Activated naive CD8-positive, alpha-beta T cell treated with anti-CD3 and anti-CD28 coated beads, Interleukin-2, amount 10 ng/mL, durations not matched to agents 7 days and 5 days (primary cell): ENCODE measurements at places on chromosomes 11 and 22. TPM values are rescaled to one million over a fixed set of nuclear protein-coding genes. Genes with fewer than 3 reads are reported as not detected.
A peak's percentile ranks its signal among the peaks of the same experiment; 100 is the strongest.

The MS4A3 gene
- total RNA-seq: not detected

The C11orf16 gene
- total RNA-seq: not detected

GRCh38 chr11:67043572-67044349 is 12.9 kb upstream of the RHOD start:
- no peak for DNase-seq
- H3K4me1 ChIP-seq: no peaks in the 10 kb centered on the region
- no peaks in the 10 kb centered on the region for H3K36me3 ChIP-seq

The BRD1 gene
- total RNA-seq: 56.7 TPM

DNA sequence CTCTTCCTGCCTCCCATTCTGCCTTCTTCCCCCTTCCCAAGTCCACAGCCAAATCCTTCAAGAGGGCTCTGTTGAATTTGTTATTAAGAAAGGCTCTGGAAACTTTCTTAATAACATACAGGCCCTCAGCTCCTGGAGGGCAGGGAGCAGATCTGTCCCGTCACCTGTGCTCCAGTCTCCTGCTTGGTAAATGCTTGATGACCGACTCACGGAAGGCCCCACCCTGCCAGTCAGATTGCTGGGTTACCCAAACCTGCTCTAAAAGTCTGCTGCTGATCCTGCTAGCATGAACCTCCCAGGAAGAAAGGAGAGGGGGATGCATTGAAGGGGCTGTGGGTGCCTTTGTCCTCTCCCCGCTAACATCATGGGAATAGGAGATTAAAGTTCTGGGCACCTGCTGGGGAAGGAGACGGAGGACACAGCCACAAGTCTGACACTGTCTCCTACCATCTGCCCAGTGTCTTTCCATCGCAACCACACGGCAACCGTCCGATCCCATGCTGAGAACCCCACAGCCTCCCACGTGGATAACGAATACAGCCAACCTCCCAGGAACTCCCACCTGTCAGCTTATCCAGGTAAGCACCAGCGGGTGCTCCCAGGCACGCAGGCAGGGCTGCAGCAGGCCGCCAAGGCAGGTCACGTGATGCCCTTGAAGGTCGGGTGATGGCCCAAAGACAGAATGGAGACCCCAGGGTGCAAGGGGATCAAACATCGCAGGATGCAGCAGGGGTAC is 22.5 kb downstream of the CD5 start:
- H3K27ac ChIP-seq: no peak overlapping the region
- no peak overlapping the region for H3K4me3 ChIP-seq
- peaks cover 53% of the 10 kb centered on the region for H3K36me3 ChIP-seq
- no peak for DNase-seq

The ELF5 gene
- total RNA-seq: not detected

The TUB gene
- 0.14 TPM for total RNA-seq

DNA sequence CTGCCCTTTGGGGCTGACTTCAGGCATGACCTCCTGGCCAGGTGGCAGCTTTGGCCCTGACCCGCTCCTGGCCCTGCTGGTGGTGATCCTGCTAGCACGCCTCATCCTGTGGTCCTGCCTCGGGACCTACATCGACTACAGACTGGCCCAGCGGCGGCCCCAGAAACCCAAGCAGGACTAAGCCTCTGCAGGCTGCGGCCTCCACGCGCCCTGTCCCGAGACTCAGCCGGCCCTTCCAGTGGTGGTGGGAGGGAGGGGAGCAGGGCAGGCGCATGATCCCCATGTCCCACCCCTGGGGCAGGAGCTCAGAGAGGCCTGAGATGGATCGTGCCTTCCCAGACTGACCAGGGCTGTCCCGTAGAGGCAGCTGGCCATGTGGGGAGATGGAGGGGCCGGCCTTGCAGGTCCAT is 2.1 kb downstream of the SMIM38 start:
- no peaks in the 10 kb centered on the region for H3K4me1 ChIP-seq
- H3K4me3 ChIP-seq: no peak overlapping the region
- H3K27ac ChIP-seq: no peak overlapping the region
- no peak for DNase-seq

The OR10D3 gene
- total RNA-seq: not detected

- H3K4me1 ChIP-seq: peaks cover 27% of the 10 kb centered on the region
- peaks cover 2% of the 10 kb centered on the region for H3K36me3 ChIP-seq
- H3K4me3 ChIP-seq: no peak overlapping the region
- no peaks in the 10 kb centered on the region for H3K27me3 ChIP-seq
These were observed 123.6 kb downstream of the TRIM44 start for GRCh38 chr11:35786188-35786587.

The CRYBA4 gene
- not detected for total RNA-seq

DNA sequence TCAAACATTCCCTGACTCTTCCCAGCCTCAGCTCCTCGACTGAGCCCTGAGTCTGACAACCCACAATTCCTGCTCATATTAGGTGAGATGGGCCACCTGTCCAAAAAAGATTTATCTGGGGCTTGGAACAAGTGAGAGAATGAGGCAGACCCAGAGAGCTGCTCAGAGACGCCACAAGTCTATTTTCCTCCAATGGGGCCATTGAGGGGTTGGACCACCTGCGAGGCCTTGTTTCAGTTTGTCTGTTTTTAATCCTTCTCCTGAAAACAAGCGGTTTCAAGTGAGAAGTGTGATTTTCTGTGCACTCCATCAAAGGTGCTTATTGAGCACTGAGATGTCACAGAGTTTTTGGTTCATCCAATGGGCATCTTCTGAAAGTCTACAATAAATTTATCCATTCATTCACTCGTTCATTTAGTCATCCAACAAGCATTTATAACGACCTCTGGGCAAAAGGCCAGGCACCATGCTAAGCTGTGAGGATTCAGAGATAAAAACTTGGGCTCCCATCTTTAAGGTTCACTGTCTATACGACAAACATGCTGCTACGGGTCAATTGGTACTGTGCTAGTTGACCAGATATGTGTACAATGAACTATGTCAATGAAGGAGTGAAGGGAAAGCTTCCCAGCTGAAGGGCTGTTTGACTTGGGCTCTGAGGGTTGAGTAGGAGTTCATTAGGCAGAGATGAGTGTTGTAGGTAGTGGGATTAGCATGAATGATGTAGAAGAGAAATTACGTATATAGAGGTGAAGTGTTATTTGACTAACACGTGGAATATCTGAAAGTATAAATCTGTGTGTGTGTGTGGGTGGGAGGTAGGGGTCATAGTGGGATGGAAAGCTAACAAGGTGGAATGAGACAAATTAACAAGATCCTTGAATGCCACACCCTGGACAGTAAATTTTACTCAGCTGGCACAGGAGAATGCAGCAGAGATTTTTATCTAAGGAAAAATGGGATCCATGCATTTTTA is 168.9 kb downstream of the MIAT start:
- no peaks in the 10 kb centered on the region for H3K36me3 ChIP-seq
- H3K27me3 ChIP-seq: no peaks in the 10 kb centered on the region
- H3K4me1 ChIP-seq: no peaks in the 10 kb centered on the region
- H3K27ac ChIP-seq: no peak overlapping the region
- DNase-seq: no peak

DNA sequence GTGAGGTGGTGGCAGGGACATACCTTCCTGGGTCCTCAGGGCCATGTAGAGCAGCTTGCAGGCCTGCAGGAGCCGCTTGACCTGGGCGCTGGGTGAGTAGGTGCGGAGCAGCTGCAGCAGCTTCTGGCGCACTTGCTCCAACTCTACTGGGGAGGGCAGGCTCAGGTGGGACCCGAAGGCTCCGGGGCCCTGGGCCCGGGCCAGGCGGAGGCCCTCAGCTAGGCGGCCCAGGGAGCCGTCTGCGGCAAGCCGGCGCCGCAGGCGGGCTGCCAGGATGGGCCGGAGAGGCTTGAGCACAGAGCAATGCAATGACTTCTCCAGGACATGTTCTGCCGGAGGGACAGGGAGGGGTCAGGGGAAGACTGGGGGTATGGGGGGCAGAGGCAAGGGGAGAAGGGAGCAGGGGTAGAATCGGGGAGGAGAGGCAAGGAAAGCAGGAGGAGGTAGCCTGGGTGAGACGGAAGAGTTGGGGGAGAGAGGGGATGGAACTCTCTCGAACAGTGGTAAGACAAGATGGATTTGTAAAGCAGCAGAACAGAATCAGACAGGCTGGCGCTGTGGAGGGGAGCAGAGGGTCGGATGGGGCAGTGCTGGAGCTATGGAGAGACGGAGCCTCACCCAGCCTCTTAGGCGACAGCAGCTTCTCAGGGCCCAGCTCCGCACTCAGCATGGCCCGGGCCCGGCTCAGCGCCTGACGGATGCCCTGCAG is 2.2 kb downstream of the RIN1 start:
- peaks cover 26% of the 10 kb centered on the region for H3K4me1 ChIP-seq
- H3K36me3 ChIP-seq: peaks cover 2% of the 10 kb centered on the region
- H3K27me3 ChIP-seq: no peaks in the 10 kb centered on the region
- H3K27ac ChIP-seq: peak overlapping the region; percentile 33
- DNase-seq: no peak

DNA sequence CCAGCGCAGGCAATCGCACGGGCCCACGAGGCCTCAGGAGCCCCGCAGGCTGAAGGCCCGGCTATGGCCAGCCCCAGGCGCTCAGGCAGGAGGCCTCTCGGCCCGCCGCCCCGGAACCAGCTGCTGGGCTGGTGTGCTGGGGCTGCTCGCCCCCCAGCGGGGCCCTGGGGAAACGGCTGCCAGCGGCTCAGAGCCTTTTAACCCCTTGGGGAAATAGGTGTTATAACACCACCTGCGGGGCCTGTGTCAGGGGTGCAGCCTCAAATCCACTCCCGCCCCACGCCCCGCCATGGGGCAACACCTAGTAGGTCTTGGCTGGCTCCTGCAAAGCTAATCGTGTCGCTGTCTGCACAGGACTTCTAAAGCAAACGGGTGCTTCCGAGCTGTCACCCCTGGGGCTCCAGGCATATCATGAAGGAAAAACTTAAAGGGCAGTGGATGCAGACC is 237.4 kb downstream of the TTC28 start:
- peak; percentile 86 for DNase-seq
- H3K27ac ChIP-seq: peak overlapping the region; percentile 81
- peak overlapping the region; percentile 88 for H3K4me3 ChIP-seq
- H3K4me1 ChIP-seq: peaks cover 15% of the 10 kb centered on the region
- H3K36me3 ChIP-seq: no peaks in the 10 kb centered on the region
- peaks cover 17% of the 10 kb centered on the region for H3K27me3 ChIP-seq

- DNase-seq: no peak
- H3K27ac ChIP-seq: no peak overlapping the region
- peaks cover 3% of the 10 kb centered on the region for H3K27me3 ChIP-seq
- H3K4me3 ChIP-seq: no peak overlapping the region
These were observed 39.3 kb upstream of the LINC01488 start for GRCh38 chr11:69442012-69442806.

The SPDYC gene
- total RNA-seq: not detected

DNA sequence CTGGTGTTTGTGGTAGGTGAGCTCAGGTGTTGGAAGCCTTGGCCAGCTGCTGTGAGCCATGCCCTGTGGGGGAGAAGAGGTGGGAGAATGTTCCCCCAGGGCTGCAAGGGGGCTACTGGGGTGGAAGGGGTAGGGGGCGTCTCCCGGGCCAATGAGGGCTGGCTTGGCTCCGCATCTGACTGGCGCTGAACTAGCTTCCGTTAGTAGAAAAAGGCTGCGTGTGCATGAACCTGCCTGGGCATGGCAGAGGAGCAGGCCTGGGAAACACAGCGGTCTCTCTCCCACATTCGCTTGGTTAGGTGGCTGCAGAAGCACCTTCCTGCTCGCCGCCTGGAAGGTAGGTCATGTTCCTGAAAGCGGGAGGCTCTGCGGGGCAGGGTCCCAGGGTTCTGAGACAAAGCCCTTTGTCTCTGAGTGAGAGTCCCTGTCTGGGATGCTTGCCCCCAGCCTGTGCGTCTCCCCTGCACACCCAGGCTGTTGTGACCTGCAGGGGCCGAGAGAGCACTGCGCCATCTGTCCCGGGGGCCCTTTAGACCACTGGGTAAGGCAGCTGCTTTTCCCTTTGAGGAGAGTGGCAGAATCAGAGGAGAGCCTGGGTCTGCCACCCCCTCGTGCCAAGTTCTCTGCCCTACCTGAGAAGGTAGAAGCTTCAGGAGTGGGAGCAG is 178.8 kb downstream of the ST3GAL4 start:
- no peak for DNase-seq
- H3K4me3 ChIP-seq: no peak overlapping the region
- no peaks in the 10 kb centered on the region for H3K4me1 ChIP-seq
- no peak overlapping the region for H3K27ac ChIP-seq

DNA sequence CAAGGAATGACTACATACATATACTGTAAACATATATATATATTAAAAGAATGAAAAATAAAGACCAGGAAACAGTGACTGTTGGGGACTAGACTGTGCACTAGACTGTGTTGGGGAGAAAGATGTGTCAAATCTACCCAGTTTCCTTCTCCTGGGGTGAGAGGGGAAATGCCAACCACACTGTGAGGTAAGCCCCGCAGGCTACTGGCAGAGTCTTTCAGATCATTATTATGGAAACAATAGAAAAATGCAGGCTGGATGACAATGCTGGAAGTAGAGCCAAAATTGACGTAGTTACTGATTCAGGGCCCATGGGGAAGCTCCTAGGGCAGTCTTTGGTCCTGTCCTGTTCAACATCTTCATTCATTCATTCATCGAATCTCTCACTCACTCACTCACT is 101.4 kb downstream of the C11orf58 start:
- DNase-seq: no peak
- no peaks in the 10 kb centered on the region for H3K36me3 ChIP-seq
- no peaks in the 10 kb centered on the region for H3K4me1 ChIP-seq
- no peak overlapping the region for H3K4me3 ChIP-seq

The TBX10 gene
- total RNA-seq: not detected

- H3K36me3 ChIP-seq: peaks cover 34% of the 10 kb centered on the region
- no peaks in the 10 kb centered on the region for H3K27me3 ChIP-seq
- H3K27ac ChIP-seq: no peak overlapping the region
- H3K4me3 ChIP-seq: no peak overlapping the region
These were observed 29.2 kb upstream of the CHRNA10 start for GRCh38 chr11:3700410-3700809.

The SRPRA gene
- total RNA-seq: 110 TPM

The TRPM5 gene
- not detected for total RNA-seq

GRCh38 chr11:2783536-2784082 is 83.8 kb upstream of the KCNQ1OT1 start:
- no peak overlapping the region for H3K4me3 ChIP-seq
- H3K27me3 ChIP-seq: peaks cover 5% of the 10 kb centered on the region
- peaks cover 4% of the 10 kb centered on the region for H3K36me3 ChIP-seq
- H3K27ac ChIP-seq: no peak overlapping the region
- no peaks in the 10 kb centered on the region for H3K4me1 ChIP-seq

GRCh38 chr11:133408402-133408801 is 123.9 kb downstream of the OPCML start:
- no peaks in the 10 kb centered on the region for H3K4me1 ChIP-seq
- no peaks in the 10 kb centered on the region for H3K27me3 ChIP-seq
- DNase-seq: no peak
- no peak overlapping the region for H3K27ac ChIP-seq

The UBASH3B gene
- 40.7 TPM for total RNA-seq

GRCh38 chr11:7467652-7468051 is 17.7 kb upstream of the OLFML1 start:
- no peaks in the 10 kb centered on the region for H3K27me3 ChIP-seq
- DNase-seq: no peak
- H3K27ac ChIP-seq: no peak overlapping the region

The FAR1 gene
- 48.9 TPM for total RNA-seq
